ENCODE measurements at places on chromosomes 12 and 14. TPM values are rescaled to one million over a fixed set of nuclear protein-coding genes. Genes with fewer than 3 reads are reported as not detected.

- no peaks in the 10 kb centered on the region for H3K27me3 ChIP-seq
- DNase-seq: no peak
- H3K27ac ChIP-seq: no peak overlapping the region
Observed at GRCh38 chr12:58592475-58593207, 327.7 kb downstream of the LRIG3 start.

The MARCHF9 gene
- total RNA-seq: 45.9 TPM

- H3K27ac ChIP-seq: no peak overlapping the region
- no peak overlapping the region for H3K4me3 ChIP-seq
- H3K36me3 ChIP-seq: no peaks in the 10 kb centered on the region
- no peaks in the 10 kb centered on the region for H3K4me1 ChIP-seq
Observed at GRCh38 chr14:53979113-53979681, 22.6 kb upstream of the BMP4 start.

- peaks cover 91% of the 10 kb centered on the region for H3K36me3 ChIP-seq
- H3K4me1 ChIP-seq: no peaks in the 10 kb centered on the region
- DNase-seq: no peak
- no peak overlapping the region for H3K4me3 ChIP-seq
- H3K27ac ChIP-seq: no peak overlapping the region
Observed at GRCh38 chr14:58287607-58288042, 10.7 kb upstream of the ARID4A start.

The SIRT4 gene
- 0.54 TPM for total RNA-seq

- H3K4me1 ChIP-seq: no peaks in the 10 kb centered on the region
- no peak overlapping the region for H3K27ac ChIP-seq
- no peaks in the 10 kb centered on the region for H3K36me3 ChIP-seq
- DNase-seq: no peak
- H3K4me3 ChIP-seq: no peak overlapping the region
- H3K27me3 ChIP-seq: no peaks in the 10 kb centered on the region
Observed at GRCh38 chr12:67472539-67472938, 176.0 kb upstream of the DYRK2 start.

The CIDEB gene
- total RNA-seq: 9.9 TPM

The KRT6C gene
- total RNA-seq: not detected

DNA sequence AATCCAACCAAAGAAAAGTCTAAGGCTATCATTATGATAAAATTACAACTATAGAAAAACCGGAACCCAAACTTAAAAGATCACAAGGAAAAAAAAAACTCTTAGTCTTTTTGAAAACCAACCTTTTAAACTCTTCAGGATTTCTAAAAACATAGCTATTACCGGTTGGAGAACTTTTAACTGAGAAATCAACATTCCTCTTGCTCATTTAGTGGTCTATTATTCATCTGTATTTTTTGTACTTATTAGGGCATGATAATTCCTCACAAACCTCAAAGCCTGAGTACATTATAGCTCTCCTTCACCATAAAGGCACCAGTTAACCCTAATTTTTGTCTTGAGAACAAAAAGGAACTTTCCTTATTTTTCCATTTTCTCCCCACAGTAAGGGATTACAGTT lies 10.4 kb downstream of the LUM start:
- H3K36me3 ChIP-seq: no peaks in the 10 kb centered on the region
- DNase-seq: no peak
- H3K27ac ChIP-seq: no peak overlapping the region
- H3K4me3 ChIP-seq: no peak overlapping the region
- H3K27me3 ChIP-seq: no peaks in the 10 kb centered on the region
- peaks cover 15% of the 10 kb centered on the region for H3K4me1 ChIP-seq

GRCh38 chr12:9667403-9668160 lies 1.9 kb upstream of the CLEC2D start:
- no peak overlapping the region for H3K4me3 ChIP-seq
- H3K27ac ChIP-seq: no peak overlapping the region
- H3K27me3 ChIP-seq: no peaks in the 10 kb centered on the region
- H3K4me1 ChIP-seq: peaks cover 5% of the 10 kb centered on the region
- DNase-seq: no peak

The SLC7A8 gene
- not detected for total RNA-seq

The SRGAP1 gene
- 0.14 TPM for total RNA-seq

DNA sequence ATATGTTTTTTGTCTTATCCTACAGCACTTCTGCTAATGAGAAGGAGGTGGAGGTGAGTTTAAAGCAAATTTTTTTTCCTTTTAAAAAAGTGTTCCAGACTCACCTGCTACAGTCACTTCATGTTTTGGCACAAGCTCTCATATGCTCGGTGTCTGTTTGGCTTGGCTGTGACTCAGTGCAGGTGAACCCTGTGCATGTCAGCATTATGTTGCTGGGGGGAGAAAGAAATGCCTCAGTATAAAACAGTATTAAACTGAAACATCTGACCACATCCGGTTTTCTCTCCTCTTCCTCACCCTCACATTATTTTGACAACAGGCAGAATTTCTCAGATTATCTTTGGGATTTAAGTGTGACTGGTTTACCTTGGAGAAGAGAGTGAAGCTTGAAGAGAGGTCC lies 105.2 kb downstream of the DNAI7 start:
- peaks cover 89% of the 10 kb centered on the region for H3K36me3 ChIP-seq
- H3K4me3 ChIP-seq: no peak overlapping the region
- H3K4me1 ChIP-seq: peaks cover 16% of the 10 kb centered on the region
- no peak for DNase-seq

The CCDC184 gene
- total RNA-seq: 1.2 TPM

DNA sequence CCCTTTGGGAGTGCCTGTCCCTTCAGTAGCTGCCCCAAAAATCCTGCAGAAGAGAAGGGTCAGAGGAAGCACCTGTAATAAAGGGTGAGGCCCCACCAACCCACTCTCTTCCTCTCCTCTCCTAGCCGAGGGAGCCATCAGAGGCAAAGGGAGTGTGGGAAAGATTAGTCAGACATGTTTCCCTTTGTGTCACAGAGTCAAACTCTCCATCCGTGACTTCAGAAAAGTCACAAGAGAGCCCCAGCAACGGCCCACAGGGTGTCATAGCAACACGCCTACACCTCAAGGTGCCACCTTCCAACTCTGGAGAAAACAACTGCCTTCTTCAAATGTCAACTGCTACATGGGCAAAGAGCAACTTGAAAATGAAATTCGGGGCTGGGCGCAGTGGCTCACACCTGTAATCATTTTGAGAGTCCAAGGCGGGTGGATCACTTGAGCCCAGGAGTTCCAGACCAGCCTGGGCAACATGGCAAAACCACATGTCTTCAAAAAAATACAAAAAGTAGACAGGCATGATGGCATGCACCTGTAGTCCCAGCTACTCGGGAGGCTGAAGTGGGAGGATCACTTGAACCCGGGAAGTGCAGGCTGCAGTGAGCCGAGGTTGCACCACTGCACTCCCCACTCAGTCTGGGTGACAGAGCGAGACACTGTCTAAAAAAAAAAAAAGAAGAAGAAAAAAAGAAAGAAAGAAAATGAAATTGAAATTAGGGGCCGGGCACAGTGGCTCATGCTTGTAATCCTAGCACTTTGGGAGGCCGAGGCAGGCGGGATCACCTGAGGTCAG lies 17.7 kb upstream of the CD27 start:
- no peaks in the 10 kb centered on the region for H3K27me3 ChIP-seq
- peak overlapping the region; percentile 21 for H3K4me3 ChIP-seq
- peak overlapping the region; percentile 100 for H3K27ac ChIP-seq
- H3K4me1 ChIP-seq: peaks cover 84% of the 10 kb centered on the region
- no peaks in the 10 kb centered on the region for H3K36me3 ChIP-seq
- DNase-seq: peak; percentile 95

DNA sequence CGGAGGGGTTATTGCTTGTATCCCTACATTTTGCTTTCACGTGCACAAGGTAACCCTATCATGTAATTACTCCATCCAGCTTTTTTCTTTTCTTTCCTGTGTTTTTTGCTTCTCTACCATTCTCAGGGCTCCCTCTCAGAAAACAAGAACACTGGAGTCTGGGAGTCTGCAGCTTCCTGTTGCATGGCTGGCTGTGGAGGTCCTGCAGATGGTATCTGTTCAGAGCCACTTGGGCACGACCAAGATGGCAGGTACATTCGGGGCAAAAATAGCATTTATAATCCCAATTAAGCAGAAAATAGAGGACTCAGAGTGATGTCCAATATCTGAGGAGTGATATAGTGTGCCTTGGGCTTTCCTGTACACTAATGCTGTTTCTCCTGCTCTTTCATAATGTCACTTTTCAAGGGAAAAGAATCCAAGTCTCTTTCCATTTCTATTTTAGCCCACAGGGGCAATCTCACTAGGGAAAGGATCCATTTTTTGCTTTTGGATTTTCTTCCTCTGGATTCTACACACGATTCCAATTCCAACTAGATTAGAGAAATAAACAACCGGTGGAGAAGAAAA lies 3.2 kb upstream of the NUMB start:
- no peaks in the 10 kb centered on the region for H3K36me3 ChIP-seq
- H3K27ac ChIP-seq: no peak overlapping the region
- no peak for DNase-seq
- no peak overlapping the region for H3K4me3 ChIP-seq
- H3K27me3 ChIP-seq: no peaks in the 10 kb centered on the region

DNA sequence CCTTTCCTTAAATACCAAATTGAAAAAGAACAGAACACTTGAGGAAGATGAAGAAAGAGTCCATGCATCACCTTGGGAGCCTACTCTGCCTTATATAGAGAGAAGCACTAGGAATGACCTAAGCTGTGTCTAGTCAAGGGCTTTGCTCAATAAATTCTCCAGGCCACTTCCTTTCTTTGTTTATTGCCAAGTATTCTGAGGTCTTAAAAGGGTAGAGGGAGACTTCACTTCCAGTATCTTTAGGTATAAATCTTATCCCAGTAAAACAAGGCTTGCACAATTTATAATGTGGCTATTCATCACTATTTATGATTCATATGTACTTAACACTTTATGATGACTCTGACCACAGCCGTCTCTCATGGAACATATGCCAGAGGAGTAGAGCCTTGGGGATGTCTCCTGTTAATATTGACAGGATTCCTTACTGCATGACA lies 85.1 kb upstream of the ARHGAP5 start:
- no peaks in the 10 kb centered on the region for H3K36me3 ChIP-seq
- no peaks in the 10 kb centered on the region for H3K27me3 ChIP-seq
- no peak overlapping the region for H3K27ac ChIP-seq
- no peak for DNase-seq

The WNT1 gene
- total RNA-seq: not detected

DNA sequence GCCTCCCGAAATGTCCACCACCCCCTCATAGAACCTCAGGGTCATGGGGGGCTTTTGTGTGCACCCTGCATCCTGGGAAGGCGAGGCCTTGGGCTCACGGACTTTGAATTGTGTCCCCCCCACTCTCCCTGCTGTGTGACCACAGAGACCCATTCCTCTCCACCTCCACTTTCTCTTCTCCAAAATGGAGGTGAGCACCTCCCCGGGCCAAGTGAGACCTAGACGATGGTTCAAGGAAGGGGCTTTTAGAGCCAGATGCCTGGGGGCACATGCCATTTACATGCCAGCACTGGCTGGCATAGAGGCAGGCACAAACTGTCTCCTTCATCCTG lies 33.5 kb downstream of the CYP46A1 start:
- no peak overlapping the region for H3K4me3 ChIP-seq
- no peaks in the 10 kb centered on the region for H3K27me3 ChIP-seq
- DNase-seq: no peak
- H3K36me3 ChIP-seq: no peaks in the 10 kb centered on the region
- no peak overlapping the region for H3K27ac ChIP-seq

The OR4E2 gene
- not detected for total RNA-seq

DNA sequence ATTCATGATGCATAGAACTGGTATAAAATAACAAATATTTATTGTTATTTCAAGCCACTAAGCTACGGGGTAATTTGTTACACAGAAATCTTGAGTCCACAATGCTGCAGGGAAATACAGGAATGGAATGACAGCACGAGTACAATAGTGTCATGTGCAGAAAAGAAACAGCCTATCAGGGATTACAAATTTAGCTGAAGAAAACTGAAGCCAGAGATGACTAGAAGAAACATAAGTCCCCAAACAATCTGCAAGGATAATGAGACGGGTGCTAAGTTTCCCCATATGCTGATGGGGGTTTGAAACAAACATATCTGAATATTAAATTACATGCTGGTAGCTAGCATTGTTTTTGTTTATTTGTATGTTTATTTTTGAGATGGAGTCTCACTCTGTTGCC lies 8.9 kb downstream of the ARMH4 start:
- DNase-seq: no peak
- H3K4me3 ChIP-seq: no peak overlapping the region
- no peaks in the 10 kb centered on the region for H3K4me1 ChIP-seq
- H3K27ac ChIP-seq: no peak overlapping the region
- no peaks in the 10 kb centered on the region for H3K36me3 ChIP-seq

DNA sequence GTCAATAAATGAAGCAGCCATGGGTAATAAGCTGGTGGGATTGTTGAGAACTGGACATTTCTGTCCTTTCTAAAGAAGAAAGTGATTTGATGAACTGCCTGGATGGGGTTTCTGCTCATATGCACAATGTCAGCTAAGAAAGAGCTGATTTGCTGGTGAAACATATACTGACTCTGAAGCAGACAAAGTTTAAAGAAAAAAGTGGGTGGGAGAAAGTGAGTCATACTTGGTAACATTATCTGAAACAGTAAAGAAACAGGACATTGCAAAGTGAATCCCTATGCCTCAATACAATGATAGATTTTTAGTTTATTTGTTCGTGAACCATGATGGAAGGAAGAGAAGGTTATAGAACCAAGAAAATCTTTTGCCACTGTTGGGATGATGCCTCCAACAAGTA lies 95.6 kb upstream of the DNM1L start:
- DNase-seq: no peak
- H3K36me3 ChIP-seq: no peaks in the 10 kb centered on the region
- H3K4me3 ChIP-seq: no peak overlapping the region
- no peak overlapping the region for H3K27ac ChIP-seq
- H3K4me1 ChIP-seq: no peaks in the 10 kb centered on the region

DNA sequence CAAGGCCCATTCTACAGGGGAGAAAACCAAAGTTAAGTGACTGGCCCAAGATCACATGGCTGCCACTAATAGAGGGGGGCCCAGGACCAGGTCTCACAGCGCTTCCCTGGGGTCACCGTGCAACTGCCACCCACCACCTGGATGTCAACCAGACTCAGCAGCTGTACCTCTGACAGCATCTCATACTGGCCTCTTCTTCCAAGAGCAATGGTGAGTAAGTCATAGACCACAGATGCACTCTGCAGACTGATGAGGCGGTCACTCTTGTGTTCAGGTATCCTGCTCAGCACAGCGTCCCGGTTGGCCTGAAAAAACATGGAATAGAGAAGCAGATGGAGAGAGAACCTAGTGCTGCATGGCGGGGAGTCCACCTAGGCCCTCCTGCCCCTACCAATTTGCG lies 139.9 kb downstream of the TTC7B start:
- no peak overlapping the region for H3K27ac ChIP-seq
- H3K4me3 ChIP-seq: no peak overlapping the region
- H3K27me3 ChIP-seq: no peaks in the 10 kb centered on the region
- H3K36me3 ChIP-seq: no peaks in the 10 kb centered on the region

- H3K27ac ChIP-seq: no peak overlapping the region
- DNase-seq: no peak
- H3K4me3 ChIP-seq: no peak overlapping the region
Observed at GRCh38 chr12:32062881-32063280, 43.8 kb upstream of the BICD1 start.
